ENCODE measurements at places on chromosomes 7 and 10. TPM values are rescaled to one million over a fixed set of nuclear protein-coding genes. Genes with fewer than 3 reads are reported as not detected.

DNA sequence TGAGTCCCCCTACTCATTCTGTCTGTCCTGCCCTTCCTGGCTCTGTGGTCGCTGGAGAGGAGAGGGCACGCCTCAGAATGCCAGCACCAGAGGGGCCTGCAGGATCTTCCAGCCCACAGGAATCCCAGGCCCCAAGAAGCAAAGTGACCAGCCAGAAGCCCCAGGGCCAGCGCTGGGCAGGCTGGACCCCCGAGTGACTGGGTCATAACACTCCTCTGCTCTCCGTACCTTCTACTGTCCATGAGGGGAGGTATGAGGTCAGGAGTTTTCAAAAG lies 102.6 kb upstream of the GPR26 start:
- DNase-seq, result no peak

GRCh38 chr7:101916041-101916800 lies 98.8 kb downstream of the CUX1 start:
- DNase-seq, result no peak

- DNase-seq, result no peak
Observed at GRCh38 chr7:34362621-34363020, 295.4 kb upstream of the NPSR1 start.

GRCh38 chr7:106022193-106022821 lies 59.2 kb downstream of the CDHR3 start:
- DNase-seq, result no peak

DNA sequence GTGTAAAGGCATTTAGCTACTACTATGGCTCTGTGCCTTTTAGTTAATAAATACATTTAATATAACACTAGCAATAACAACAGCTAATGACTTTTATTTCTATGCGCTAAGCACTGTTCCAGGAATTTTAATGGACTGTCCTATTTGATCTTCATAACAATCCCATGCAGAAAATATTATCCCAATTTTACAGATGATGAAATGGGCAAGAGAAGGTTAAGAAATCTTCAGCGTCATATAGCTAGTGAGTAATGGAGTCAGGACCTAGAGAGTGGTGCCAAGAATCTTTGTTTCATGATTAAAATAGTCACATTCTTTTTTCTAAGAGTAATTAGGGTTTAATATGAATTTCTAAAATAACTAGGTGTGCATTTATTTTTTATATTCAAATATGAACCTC lies 32.4 kb downstream of the ACTA2 start:
- DNase-seq, result no peak

DNA sequence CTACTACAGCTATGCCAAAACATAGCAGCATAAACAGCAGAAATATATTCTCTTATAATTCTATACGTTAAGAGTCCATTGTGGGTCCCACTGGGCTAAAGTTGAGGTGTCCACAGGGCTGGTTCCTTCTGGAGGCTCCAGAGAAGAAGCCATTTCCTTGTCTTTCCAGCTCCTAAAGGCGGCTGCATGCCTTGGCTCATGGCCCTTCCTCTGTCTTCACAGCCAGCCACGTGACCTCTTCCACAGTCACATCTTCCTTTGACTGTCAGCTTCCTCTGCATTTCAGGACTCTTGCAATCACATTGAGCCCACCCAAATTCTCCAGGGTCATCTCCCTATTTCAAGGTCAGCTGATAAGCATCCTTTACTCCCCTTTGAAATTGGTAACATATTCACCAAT lies 17.2 kb downstream of the NACAD start:
- no peak for DNase-seq

DNA sequence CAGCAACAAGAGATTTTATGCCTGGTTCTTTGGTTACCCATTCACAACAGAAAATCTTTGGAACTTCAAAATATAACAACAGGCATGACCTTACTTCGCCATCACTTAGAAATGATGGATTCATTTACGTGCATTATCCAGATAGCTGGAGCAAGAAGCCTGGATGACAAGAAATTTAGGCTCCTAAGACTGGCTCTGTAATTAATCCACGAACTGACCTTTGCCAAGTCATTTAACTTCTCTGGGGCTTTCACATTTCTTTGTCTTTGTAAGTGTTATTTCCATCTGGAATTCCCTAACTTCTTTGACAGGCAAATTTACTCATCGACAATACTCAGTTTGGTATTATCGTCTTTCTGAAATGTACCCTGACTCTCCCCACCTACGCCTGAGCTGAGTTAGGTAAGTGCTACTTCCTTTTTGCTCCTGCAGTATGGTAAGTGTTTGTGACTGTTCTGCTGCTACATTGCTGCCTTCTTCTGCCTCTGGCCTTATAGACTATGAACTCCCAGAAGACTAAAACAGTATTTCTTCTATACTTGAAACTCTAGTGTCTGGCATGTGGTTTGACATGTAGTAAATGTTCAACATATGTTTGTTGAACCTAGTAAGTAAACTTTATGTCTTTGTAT lies 5.5 kb upstream of the MDFIC start:
- DNase-seq, result no peak

DNA sequence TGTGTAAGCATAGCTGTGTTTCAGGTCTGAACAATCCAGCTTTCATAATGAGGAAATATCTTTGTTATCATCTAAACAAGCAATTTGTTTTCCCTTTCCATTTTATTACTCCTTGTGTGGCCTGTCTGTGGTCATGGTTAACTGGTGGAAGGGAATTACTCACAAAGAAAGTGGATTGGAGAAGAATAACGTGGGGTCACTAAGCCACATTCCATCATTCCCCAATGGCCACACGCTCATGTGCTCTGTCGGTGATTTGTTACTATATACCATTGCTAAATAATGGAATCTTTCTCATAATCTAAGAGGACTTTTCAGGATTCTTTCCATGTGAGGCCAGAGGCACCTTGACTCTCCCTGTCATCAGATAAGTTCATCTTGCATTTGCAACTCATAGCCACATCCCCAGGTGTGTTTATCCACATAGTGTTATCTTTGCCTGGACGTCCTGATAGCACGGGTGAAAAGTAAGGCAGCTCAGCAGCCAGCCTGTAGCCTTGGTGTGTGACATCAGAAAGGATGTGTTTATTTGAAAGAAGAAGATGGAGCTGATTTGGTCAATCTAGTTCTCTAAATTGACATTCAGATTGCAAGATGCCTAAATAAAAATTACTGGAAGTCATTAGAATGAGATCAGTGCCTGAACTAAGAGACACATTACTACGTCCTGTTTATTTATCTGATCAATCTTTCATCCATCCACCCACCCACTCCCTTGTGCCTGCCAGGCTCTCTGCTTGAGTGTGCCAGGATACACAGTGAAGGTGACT lies 128.9 kb downstream of the CELF2 start:
- peak; percentile 8 for DNase-seq

GRCh38 chr7:44607141-44608068 lies 978 bp downstream of the OGDH start:
- DNase-seq, result no peak

DNA sequence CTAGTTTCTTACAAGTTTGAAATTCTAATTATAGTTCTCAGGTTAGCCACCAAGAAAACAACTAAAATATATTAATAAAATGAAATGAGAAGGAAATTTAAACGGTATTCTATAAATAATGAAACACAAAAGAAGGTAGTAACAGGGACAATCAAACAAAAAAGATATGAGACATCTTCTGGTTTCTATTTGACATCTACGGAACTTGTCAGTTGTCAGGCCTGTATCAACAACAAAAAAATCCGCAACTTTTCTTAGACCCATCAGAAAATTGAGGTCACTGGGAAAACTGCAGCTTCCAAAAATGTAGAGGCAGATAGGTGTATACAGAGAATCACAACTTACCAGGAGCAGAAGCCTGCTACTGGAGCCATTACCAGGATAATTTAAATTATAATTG lies 70.6 kb downstream of the ZPBP start:
- DNase-seq, result no peak

DNA sequence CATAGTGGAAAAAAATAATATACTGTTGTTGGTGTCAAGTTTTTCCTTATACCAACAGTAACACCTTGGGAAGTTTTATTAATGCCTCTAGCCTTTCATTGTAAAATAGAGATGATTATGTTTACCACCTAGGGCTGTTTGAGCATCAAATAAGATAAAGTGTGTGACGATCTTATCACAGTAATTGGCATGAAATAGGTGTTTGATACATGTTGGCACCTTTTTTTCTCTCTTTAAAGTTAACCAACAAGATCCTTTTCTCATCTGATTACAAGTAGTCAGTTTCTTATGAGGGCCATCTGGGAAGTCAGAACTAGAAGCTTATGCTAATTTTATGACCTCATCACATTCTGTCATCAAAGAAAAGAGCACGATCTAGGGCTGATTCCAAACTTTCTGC lies 669.5 kb downstream of the CCSER2 start:
- DNase-seq, result no peak

- DNase-seq, result no peak
Observed at GRCh38 chr10:96130326-96130995, 364 bp downstream of the ZNF518A start.

DNA sequence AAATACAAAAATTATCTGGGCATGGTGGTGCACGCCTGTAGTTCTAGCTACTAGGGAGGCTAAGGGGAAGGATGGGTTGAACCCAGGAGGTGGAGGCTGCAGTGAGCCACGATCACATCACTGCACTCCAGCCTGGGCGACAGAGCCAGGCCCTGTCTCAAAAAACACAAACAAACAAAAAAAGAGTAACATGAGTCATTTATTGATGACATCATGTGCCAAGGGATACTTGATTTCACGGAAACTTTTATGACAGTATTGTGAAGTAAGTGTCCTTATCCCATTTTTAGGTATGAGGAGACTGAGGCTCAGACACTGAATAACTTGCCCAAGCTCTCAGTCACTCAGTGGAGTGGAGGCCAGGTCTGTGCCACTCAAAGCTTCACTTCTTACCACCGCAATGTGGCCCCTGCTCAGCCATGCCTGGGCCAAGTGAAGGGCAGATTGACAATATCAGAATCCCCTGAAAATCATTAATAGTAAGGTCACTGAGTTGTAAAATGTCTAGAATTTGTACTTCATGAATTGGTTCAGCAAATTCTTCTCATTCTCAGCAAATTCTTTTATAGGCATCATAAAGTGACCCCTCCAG lies 36.5 kb downstream of the EMX2 start:
- no peak for DNase-seq

- peak; percentile 22 for DNase-seq
Observed at GRCh38 chr7:73519867-73520672, 2.0 kb downstream of the BAZ1B start.

DNA sequence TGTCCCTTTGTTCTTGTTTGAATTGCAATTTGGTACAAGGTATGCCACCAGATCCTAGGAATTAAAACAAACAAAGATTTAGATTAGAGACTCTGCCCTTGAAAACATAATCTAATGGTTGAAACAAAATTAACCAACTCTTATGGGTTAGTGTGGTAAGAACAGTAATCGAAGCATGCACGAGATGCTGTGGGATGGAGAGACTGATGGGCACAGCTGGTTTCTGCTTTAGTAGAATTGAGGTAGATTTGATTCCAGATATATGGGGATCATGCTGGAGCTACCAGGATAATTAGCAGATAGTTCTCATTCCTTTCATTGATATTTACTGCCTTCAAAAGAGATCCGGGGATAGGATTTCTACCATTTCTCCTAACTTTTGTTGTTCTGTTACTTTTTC lies 20.4 kb upstream of the SEMA4G start:
- no peak for DNase-seq

- no peak for DNase-seq
Observed at GRCh38 chr7:10211016-10211415, 762.7 kb upstream of the PHF14 start.

DNA sequence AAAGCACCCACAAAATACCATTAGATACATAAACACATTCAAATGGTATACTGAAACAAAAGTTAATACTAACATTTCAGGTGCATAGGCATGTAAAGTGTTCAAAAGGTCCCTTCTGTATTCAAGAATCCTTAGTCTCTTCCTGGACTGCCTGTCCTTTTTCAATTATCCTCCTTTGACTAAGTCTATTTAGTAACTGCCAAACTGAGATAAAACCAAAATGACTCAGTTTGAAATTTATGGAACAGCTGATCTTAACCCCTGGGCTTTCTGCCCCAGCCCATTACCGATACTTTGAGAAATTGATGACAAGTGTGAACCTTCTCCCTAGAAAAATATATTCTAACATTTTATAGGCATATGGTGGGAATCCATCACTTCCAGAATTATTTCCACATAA lies 5.4 kb downstream of the EPC1 start:
- DNase-seq, result no peak

DNA sequence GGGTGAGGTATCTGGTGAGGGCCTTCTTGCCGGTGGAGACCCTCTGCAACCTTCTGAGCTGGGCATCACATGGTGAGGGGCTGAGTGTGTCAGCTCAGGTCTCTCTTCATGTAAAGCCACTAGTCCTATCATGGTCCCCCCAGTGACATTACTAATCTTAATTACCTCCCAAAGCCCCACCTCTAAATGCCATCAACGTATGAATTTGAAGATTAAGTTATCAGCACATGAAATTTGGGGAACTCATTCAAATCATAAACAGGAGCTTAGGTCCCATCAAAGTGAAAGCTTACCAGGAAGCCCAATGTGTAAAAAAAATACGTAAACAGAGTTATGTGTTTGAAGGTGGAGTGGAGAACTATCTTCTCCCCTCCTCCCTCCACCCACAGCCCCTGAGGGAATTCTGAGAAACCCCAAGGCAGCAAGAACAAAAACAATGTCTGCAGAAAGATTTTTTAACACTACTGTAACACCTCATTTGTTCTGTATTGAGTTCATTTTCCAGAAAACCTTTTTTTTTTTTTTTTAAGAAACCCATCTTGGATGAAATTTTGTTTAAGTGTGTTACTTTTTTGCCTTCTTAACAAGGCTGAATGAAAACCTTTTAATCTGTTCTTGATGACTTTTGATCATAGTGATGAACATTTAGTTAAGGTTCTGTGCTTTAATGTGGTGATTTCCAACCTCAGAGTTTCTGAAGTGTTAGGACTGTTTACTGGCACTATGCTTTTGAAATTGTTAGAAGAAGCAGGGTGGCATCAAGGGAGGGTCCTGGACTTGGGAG lies 19.1 kb upstream of the PCGF5 start:
- no peak for DNase-seq

FBH1 gene
- total RNA-seq, result 62.5 TPM

CALHM1 gene
- total RNA-seq, result not detected

TRPV5 gene
- total RNA-seq, result not detected

MYOZ1 gene
- total RNA-seq, result not detected

PRRT4 gene
- total RNA-seq, result not detected

AKR1C4 gene
- total RNA-seq, result not detected

AASS gene
- total RNA-seq, result 15.9 TPM

C10orf62 gene
- total RNA-seq, result not detected

HTR7 gene
- under 0.01 TPM for total RNA-seq

FOXP2 gene
- total RNA-seq, result 13.7 TPM

MEST gene
- 1.1 TPM for total RNA-seq

GJD4 gene
- not detected for total RNA-seq

ZC3HAV1 gene
- total RNA-seq, result 30.8 TPM

PURB gene
- total RNA-seq, result 14.7 TPM

VSTM4 gene
- total RNA-seq, result 0.22 TPM

PNLIPRP3 gene
- total RNA-seq, result not detected

All from lung microvascular endothelial cell (primary cell).